Femur (tissue), 1 donor: ENCODE measurements at places on chromosomes 1 and 21.
A peak's percentile ranks its signal among the peaks of the same experiment; 100 is the strongest.

DNA sequence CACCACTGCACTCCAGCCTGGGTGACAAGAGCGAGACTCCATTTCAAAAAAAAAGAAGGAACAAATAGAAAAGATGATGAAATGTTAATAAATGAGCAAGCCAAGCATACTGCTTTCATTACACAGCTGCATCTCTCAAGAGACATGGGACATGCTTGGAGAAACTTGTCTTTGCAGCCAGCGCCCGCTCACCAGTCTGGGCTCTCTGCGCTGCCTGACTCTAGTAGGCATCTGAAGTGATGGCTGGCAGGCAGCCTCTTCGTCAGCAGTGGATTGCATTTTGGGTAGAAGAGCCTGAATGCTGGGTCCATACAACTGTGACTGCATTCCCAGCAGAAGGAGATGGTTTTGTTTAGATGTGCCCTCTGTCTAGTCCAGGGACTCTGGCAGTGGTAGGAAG lies 48.0 kb downstream of the IL6R start:
- no peak for DNase-seq

DNA sequence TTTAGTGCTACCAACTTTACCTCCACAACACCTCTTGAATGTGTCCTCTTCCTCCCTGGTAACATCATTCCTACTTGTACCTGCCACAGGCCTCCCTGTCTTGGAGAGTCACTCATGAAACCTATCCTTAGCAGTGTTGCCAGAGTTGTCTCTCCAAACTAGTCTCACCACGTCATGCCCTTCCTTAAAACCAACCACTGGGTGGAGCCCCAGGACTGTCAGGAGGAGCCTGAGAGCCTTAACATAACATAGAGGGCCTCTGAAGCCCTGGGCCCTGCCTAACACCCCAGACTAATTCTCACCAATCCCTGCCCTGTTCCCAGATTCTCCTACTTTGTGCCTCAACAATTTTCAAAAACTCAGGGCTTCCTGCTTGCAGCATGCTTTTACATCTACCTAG lies 65.3 kb downstream of the ZNF697 start:
- DNase-seq: peak; percentile 73

DNA sequence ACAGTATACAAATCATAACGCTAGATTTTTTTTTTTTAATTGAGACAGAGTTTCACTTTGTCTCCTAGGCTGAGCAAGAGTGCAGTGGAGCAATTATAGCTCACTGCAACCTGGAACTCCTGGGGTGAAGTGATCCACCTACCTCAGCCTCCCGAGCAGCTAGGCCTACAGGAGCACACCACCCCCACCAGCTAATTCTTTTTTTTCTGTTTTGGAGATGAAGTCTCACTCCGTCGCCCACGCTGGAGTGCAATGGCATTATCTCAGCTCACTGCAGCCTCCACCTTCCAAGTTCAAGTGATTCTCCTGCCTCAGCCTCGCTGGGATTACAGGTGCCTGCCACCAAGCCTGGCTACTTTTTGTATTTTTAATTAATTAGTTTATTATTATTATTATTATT lies 21.3 kb downstream of the NPR1 start:
- DNase-seq: no peak

DNA sequence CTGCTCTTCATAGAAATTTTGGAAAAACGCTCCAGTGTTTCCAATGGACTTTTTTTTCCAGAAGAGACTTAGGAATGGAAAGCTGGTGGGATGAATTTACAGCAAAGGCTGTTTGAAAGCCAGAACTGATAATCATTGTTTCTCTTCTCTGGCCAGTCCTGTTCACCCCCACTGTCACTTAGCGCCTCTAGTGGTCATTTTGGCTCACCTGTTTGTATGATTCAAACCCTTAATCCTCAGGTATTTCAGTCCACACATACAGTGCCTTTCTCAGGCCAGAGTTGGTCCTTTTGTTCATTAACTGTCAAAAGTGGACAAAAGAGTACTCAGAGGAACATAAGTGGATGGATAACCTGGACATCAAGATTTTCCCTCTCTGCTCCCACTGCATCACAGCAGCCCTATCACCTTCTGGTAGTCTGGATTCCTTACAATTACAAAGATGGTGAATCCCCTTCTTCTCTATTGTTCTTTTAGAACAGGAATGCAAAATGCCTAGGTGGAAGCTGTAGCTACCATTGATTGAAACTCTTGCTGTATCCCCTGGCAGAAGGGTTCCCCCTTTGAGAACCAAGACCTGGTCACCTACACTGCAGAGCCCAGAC lies 177.6 kb upstream of the OLFM3 start:
- no peak for DNase-seq

DNA sequence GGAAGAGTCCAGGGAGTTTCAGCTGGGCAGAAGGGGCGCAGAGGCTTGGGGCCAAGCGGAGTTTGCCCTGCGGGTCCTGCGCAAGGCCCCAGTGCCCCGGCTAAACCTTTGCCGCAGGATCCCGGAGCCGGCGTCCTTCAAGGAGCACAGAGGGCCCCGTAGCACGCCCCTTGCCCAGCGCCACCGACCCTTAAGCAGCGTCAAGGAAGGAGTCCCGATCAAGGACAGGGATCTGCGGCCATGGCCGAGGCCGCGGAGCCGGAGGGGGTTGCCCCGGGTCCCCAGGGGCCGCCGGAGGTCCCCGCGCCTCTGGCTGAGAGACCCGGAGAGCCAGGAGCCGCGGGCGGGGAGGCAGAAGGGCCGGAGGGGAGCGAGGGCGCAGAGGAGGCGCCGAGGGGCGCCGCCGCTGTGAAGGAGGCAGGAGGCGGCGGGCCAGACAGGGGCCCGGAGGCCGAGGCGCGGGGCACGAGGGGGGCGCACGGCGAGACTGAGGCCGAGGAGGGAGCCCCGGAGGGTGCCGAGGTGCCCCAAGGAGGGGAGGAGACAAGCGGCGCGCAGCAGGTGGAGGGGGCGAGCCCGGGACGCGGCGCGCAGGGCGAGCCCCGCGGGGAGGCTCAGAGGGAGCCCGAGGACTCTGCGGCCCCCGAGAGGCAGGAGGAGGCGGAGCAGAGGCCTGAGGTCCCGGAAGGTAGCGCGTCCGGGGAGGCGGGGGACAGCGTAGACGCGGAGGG lies 520 bp downstream of the CLIC6 start:
- no peak for DNase-seq

DNA sequence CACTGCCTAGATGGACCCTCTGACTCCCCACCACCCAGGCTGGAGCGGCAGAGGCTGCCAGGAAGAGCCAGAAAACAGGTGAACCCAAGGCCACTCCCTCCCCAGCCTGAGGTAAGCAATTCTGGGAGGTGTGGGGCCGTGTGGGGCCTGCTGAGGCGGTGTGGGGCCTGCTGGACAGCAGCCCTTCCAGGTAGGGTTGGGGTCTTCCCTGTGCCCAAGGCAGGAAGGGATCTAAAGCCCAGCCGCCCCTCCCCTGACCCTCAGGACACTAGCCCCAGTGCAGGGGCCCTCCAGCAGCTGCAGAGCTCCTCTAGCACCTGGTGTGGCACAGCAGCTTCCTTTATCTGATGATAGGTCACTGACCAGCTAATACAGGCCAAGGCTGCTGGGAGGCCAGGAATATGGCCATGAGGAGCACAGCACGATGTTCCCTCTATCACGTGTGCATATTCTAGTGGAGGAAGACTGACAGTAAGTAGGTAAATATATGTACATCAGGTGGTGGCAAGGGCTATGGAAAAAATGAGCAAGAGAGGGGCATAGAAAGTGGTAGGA lies 86.9 kb downstream of the IER5 start:
- DNase-seq: no peak

GRCh38 chr1:218817691-218818465 lies 355.8 kb upstream of the LYPLAL1 start:
- DNase-seq: peak; percentile 48

GRCh38 chr1:237133921-237134320 lies 91.9 kb downstream of the RYR2 start:
- DNase-seq: no peak

- DNase-seq: no peak
Observed at GRCh38 chr1:2602866-2603520, 16.4 kb downstream of the PRXL2B start.

DNA sequence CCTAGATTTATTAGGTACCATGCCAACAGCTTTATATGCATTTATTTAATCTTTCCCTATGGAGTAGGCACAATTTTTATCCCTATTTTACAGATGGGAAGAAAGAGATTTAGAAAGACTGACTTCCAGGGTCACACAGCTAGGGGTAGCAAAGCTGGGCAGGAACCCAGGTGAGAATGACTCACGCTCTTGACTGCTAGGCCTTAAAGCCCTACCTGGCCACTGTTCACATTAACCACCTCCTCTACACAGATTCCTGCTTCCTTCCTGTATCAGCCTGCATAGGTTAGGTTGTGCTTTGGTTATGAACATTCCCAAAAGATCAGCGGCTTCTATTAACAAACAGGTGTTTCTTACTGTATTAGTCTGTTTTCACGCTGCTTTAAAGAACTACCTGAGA lies 53.2 kb downstream of the DNAJC6 start:
- no peak for DNase-seq

GRCh38 chr1:22331618-22332423 lies 119.8 kb upstream of the ZBTB40 start:
- DNase-seq: peak; percentile 44

DNA sequence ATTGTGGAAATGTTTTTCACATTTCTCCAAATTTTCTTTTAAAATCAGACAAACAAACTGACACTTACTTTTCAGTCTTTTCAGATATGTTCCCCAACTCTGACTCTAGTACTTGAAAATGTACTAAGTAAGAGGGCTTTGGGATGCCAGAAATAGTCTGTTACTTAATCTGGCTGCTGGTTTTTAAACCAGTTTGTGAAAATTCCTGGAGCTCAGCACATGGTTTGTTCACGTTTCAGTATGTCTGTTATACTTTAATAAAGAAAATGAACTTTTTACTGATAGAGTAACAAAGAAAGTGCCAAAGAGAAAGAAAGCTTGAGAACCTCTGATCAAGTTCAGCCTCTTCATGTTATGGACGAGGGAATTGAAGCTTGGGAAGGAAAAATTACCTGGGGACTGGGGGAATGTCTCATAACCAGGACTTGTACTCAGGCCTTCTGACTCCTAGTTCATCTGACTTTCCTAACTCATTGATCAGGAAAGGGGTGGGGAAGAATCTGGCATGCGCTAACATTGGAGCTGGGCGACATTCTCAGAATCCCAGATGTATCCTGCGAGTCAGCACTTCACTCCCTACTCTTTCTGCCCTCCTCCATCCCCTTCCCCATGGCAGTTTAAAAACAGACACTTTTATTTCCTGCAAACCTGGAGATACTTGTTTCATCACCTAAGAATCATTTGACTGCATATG lies 30.8 kb upstream of the DNAJC6 start:
- no peak for DNase-seq

DNA sequence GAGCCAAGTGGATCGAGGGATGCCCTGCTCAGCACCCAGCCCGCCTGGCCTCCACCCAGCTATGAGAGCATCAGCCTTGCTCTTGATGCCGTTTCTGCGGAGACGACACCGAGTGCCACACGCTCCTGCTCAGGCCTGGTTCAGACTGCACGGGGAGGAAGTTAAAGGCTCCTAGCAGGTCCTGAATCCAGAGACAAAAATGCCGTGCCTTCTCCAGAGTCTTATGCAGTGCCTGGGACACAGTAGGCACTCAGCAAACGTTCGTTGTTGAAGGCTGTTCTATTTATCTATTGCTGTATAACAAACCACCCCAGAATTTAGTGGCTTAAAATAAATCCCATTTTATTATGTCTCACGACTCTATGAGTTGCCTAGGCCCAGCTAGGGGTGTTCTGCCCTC lies 6.8 kb upstream of the BSND start:
- no peak for DNase-seq

DNA sequence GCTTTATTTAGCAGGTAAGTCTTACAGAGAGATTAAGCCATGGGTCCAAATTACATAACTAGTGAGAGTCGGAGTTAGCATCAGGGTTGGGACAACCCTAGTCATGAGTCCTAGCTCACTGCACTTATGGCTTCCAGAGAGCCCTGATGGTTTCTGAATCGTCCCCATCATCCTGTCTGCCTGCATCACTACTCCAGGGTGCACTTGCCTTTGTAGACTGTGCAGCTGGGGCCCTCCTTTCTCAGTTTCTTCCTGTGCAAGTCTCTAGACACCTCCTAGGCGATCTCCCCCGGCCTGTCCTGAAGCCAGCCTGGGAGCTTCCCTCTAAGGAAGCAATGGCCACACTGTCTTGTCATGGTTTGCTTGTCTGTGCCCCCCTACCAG lies 37.1 kb downstream of the KIAA0040 start:
- no peak for DNase-seq
